ACHN (cell line): ENCODE measurements at places on chromosomes 7 and 10.

DNA sequence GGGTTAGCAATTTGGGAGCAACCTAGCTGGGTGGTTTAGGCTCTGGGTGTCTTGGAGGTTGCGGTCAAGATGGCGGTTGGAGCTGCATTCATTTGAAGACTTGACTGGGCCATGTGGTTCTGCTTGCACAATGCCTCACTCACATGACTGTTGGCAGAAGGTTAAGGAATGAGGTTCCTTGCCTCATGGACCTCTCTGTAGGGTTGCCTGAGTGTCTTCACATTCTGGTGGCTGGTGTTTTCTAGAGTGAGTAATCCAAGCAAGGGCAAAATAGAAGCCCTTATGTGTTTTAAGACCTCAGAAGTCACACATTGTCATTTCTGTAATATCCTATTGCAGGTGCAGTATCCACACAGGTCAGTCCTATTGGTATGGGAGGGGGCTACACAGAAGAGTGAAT, 52.0 kb downstream of the CDK14 start:
- no peak for DNase-seq

DNA sequence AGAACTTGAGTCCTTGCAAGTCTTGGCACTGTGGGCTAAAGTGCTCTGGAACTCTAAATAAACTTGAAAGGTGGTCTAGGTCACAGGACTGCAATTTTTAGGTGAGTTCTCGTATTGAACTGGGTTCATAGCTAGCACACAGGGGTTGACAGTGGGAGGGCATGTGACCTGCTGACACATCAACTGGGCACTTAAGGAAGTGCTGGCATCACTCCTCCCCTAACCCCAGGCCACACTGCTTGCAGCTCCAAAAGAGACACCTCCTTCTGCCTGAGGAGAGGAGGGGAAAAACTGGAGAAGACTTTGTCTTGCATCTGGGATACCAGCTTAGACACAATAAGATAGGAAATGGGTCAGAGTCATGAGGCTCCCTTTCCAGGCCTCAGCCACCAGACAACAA, 38.0 kb upstream of the AASS start:
- no peak for DNase-seq

DNA sequence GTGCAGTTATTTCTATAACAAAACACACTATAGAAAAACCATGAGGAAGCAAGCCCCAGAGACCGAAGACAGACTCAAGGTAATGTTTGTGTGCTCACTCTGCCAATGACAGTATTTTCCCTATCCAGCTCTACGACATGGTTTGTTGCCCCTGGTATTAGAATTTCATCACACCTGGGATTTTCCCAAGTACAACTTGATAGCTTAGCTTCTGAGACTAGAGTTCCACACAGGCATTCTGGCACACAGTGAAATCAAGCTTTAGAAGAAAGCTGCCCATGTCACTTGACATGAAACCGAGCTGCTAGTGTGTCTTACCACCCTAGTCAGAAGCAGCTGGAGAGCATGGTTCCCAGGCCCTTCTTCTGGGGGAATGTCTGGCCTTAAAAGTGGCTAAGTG, 44.1 kb upstream of the AKR1E2 start:
- no peak for DNase-seq

DNA sequence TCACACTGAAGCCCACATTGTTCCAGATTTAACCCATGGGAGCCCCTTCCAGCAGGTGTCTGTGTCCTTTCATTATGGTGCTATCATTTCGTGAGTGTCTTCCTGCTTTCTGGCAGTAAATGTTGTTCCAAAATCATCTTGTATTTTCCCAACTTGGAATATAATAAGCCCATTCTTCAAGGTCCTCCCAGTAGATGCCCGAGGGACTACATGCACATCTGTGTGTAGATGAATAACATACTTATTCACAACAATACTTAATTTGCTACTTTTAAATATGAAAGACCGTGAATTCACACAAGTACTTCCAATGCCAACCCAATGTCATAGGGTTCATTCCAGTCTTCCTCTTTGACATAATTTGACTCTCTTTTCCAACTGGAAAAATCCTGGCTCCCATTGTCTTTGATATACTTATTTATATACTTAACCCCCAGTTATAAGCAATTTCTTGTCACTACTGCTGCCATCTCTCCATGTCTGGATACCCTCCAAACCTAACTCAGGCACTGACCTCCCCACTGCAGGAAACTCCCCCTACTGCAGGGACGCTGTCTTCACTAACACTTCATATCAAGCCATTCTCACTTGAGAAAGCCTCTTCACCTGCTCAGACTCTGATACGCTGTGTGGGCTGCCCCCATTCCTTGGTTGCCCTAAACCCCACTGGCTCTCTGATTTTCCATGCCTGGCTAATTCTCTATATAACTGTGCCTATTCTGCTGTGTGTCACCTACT, 1119.2 kb downstream of the CNTNAP2 start:
- DNase-seq, result no peak

DNA sequence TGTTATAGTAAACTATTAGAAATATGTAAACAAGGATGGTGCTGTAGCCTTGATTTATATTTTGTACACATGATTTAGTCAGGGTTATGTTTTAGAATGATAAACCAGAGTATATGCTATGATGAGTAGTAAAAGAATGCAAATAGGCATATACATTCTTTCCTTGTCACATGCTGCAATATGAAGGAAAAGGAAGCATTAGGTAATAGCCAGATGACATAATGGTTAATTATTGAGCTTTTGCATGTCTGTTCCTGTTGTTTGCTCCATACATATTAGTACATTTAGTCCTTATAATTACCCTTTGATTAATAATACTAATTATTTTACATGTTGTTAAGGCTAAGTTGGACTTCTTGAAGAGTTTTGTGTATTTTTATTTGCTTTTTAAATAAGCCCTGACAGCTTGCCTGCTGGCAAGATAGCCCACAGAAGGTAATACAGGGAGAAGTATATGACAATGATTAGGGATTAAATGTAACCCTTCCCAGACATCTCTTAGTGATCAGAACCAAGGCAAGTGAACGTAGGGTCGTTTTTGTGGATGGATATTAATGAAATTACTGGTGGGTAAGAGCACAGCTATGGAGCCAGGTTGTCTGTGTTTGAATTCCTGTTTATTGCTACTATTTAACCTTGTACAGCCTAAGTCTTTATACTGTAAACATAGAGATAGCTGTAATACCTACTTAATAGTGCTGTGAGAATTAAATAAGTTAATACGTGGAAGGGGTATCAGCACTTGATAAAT, 68.4 kb downstream of the PHTF2 start:
- peak; percentile 75 for DNase-seq

DNA sequence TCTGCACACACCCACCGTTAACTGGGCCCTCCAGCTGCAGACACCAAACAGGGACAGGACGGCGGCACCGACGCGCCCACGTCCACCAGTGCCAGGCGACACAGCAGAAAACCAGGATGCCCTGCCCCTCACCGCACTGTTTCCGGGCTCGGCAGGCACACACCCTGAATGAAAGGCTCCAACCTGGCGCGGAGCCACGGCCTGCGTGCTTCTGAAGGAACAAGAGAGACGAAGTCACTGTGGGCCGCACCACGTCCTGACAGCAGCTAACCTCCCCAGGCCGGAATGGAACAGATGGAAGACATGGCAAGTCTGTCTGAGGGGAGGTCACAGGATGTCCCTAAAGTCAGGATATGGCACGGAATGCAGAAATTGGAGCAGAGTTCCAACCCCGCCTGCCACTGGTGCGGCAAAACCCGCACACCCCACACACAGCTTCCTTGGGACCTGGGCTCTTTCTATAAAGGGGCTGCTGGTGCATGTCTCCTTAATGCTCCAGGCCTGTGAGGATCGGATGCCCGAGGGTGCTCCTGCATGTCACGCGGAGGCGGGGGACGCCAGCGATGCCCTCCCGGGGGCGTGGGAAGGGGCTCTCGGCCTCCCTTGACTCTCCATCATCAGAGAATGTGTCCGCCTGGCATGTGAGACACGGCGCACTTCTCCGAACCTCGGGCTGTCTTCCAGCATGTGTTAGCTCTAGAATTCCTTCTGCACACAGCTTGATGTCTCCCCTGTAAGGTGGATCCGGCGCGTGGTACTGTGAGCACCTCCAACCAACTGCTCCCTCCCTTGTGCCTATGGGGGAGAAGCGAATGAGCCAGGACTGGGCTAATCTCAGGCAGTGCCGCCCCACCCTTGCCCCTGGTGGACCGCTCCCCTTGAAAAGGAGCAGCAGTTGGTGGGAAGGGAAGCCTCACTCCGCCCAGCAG, 3.9 kb upstream of the GPER1 start:
- no peak for DNase-seq

DNA sequence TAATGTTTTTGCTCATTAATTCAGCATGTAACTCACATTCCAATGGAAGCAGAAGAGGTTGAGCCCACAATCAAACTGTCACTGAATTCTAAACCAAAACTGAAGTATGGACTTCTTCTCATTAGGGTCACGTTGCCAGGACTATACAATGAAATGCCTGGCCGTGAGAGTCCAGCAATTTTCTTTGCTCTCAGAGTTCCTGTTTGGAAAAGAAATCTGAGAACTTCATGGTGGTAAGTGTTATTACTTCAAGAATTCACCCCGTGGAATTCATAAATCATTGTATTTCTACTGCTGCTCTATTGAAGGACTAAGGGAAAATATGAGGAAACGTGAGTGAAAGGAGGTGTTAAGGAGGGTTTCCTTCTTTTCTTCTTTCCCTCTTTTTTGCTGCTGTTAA, 441.8 kb upstream of the AKR1E2 start:
- DNase-seq, result no peak

DNA sequence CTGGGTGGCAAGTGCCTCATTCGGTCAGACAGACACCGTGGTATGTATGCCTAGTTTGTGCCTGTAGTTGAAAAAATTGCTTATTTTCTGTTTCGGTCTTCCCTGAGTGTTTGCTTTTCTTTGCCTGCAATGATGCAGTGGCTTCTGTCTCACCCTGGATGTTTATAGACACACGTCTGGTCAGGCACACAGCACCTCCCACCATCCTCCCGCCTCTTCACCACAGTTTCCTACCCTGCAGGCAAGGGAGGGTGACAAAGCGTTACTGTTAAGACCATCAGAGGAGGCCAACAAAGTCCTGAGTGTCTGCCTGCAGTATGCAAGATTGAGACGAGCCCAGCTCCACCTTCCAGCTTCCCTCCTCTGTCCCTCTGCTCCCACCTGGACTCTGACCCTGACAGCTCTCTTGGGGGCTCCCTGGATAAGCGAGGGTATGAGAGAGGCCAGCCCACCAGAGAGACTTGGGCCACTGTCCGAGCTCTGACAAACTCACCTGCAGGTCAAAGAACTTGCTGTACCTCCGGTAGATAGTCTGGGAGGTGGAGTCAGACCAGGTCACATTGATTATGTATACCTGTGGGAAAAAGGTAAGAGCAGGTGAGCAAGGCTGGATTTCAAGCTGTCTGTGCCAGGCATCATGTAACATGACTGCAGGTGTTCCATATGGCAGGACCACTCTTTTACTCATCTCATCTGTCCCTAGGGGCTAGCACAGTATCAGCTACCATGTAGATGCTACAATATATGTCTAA, 54.4 kb downstream of the SH3PXD2A start:
- DNase-seq, result no peak

GRCh38 chr10:87590705-87591588, 68.7 kb upstream of the PAPSS2 start:
- no peak for DNase-seq

- no peak for DNase-seq
Measured at GRCh38 chr7:28211006-28211405, 30.4 kb upstream of the JAZF1 start.

DNA sequence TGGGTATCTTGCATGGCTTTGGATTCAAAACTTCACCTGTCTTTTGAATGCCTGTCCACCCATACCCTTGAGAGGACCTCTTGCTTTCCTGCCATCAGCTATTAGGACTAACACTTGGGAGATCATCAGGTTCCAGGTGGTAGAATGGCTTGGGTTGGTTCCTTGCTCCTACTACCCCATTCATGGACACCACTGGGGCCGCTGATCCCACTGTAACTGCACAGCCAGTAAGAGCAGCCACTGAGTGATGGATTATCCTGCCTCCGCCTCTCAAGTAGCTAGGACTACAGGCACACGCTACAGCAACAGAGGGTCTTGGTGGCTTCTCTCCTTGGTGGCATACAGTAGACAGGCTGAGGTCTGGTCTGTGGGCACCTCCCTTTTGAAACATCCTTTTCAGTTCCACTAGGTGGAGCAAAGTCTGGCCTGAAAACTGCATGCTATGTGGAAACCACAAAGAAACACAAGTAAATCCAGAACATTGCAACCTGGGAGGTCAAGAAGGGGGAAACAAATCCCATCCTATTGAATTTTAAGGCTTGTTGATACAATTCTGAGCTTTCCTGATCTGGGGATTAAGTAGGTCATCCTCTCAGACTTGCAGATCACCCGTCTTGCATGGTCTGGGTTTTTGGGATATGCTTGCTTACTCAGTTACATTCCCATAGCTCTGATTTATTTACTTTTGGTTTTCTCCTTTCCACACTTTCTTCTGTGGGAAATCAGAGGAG, 9.4 kb downstream of the WBP1L start:
- peak; percentile 50 for DNase-seq

DNA sequence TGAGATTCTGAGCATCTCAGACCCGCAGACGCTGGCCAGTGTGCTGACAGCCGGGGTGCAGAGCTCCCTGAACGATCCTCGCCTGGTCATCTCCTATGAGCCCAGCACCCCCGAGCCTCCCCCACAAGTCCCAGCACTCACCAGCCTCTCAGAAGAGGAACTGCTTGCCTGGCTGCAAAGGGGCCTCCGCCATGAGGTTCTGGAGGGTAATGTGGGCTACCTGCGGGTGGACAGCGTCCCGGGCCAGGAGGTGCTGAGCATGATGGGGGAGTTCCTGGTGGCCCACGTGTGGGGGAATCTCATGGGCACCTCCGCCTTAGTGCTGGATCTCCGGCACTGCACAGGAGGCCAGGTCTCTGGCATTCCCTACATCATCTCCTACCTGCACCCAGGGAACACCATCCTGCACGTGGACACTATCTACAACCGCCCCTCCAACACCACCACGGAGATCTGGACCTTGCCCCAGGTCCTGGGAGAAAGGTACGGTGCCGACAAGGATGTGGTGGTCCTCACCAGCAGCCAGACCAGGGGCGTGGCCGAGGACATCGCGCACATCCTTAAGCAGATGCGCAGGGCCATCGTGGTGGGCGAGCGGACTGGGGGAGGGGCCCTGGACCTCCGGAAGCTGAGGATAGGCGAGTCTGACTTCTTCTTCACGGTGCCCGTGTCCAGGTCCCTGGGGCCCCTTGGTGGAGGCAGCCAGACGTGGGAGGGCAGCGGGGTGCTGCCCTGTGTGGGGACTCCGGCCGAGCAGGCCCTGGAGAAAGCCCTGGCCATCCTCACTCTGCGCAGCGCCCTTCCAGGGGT, 703 bp downstream of the RBP3 start:
- no peak for DNase-seq
